ENCODE measurements at places on chromosomes 6 and 20. TPM values are rescaled to one million over a fixed set of nuclear protein-coding genes. Genes with fewer than 3 reads are reported as not detected.

UCKL1 gene
- 31.3 TPM for total RNA-seq

TRIM10 gene
- total RNA-seq: not detected

SEL1L2 gene
- total RNA-seq: not detected

GPR63 gene
- total RNA-seq: 0.36 TPM

MEI4 gene
- not detected for total RNA-seq

PLA2G7 gene
- not detected for total RNA-seq

LHFPL5 gene
- total RNA-seq: 0.12 TPM

ISM1 gene
- total RNA-seq: 0.24 TPM

VEGFA gene
- total RNA-seq: 28.6 TPM

HDGFL1 gene
- not detected for total RNA-seq

FOXC1 gene
- total RNA-seq: 7.6 TPM

TMEM14B gene
- total RNA-seq: 139 TPM

PHF10 gene
- 21.3 TPM for total RNA-seq

PPP1R18 gene
- 44.8 TPM for total RNA-seq

IL17A gene
- total RNA-seq: not detected

KIAA1755 gene
- 0.13 TPM for total RNA-seq

All from A549 treated with Mapracorat at 1 μM for 4 hours (cell line).